K562 (cell line): ENCODE measurements at places on chromosomes 4 and X.

DNA sequence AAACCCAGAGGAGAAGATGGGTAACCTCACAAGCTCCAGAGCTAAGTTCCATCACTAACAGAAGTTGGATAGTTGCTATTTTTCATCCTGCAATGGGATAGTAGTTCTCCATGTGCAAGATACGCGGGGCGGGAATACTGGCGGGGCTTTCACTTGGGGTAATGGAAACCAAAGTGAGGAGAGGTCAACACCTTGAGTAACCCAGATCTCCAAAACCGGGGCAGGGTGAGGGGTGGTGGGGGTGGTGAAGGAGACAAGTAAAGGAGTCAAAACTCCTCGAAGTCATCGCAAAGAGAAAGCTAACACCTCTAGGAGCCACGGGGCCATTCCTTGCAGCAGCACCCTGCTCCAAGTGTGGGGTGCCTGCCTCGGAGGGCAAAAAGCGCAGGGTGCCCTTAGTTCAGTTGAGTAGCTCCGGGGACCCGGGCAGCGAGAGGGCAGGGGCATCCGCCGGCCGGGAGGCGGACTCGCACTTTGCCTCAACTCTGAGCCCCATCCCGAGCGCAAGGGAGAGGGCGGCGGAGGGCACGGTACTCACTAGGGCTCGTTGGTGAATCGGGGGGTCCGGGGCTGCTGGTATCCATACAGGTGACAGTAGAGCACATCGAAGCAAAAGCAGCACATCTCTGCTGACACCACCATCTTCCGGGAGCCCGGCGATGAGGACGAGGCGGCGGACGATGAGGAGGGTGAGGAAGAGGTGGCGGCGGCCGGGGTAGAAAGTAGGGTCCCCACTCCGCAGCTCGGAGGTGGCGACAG lies 645 bp downstream of the AMMECR1 start:
- DNase-seq: no peak

- DNase-seq: no peak
Measured at GRCh38 chr4:106522839-106523238, 154.3 kb upstream of the GIMD1 start.

DNA sequence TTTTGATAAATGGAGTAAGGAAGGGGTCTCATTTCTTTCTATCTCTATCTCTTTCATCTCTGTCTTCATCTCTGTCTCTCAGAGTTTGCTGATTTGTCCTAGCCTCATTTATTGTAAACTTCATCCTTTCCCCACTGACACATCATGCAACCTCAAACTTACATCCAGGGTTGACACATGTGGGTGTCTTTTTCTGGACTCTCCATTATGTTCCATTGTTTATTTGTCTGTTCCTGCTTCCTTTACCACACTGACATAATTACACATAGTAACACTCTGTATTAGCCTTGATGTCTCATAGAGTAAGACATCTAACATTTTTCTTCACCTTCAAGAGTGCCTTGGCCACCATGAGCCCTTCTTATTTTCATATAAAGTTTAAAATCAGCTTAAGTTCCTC lies 8.1 kb upstream of the SRD5A3 start:
- no peak for DNase-seq

GRCh38 chrX:15864629-15865028 lies 10.0 kb upstream of the AP1S2 start:
- DNase-seq: no peak

- DNase-seq: no peak
Measured at GRCh38 chr4:10158333-10158942, 41.8 kb upstream of the WDR1 start.

- DNase-seq: no peak
Measured at GRCh38 chrX:39625810-39626209, 471.9 kb downstream of the BCOR start.

- no peak for DNase-seq
Measured at GRCh38 chr4:1901127-1901526, 29.9 kb downstream of the NSD2 start.

DNA sequence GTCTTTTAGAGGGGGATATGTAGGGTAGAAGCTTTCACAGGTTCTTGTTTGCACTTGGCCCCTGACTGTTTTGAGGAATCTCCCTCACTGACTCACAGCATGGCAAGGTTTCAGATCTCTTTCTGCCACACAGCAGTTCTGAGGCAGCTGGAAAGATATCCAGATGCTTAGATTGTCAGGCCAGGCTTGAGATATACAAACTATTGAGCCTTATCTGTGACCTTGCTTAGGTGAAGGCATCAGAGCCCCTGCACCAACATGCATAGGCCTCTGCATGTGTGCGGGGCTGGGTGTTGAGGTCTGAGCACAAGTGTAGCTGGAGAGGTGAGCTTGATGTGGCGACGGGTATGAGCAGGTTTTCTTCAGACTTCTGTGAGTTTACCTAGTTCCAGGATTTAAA lies 80.9 kb upstream of the MSANTD1 start:
- peak; percentile 14 for DNase-seq

DNA sequence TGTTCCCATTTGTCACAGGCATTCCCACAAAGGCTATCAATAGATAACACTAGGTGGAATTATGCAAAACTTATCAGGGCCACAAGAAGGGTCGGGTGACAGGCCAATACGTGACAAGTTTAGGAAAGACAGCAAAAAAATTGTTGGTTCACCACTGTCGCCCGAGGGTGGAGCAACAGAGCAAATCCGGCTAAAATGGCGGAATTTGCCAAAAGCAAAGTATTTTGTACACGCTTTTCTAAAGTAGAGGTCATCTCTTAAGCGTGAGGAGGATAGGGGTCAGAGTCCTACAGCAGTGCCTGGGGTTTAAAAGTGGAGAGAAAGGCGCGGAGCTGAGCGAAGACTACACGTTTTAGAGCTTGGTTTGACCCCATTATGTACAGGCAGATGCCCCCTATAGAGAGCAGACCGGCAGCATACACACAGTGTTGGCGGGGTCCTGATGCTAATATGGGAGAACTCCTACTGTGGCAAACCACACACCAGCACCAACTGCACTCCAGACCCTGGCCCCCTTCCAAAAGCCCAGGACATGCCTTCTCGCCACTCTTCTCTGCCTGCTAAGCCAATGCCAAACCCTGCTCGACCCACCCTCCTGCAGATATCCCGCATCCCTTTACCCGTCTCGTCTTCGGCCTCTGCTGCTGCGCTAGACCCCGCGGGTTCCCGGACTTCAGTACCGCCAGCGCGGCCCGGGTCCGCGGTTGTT lies 733 bp downstream of the CCNA2 start:
- peak; percentile 55 for DNase-seq

DNA sequence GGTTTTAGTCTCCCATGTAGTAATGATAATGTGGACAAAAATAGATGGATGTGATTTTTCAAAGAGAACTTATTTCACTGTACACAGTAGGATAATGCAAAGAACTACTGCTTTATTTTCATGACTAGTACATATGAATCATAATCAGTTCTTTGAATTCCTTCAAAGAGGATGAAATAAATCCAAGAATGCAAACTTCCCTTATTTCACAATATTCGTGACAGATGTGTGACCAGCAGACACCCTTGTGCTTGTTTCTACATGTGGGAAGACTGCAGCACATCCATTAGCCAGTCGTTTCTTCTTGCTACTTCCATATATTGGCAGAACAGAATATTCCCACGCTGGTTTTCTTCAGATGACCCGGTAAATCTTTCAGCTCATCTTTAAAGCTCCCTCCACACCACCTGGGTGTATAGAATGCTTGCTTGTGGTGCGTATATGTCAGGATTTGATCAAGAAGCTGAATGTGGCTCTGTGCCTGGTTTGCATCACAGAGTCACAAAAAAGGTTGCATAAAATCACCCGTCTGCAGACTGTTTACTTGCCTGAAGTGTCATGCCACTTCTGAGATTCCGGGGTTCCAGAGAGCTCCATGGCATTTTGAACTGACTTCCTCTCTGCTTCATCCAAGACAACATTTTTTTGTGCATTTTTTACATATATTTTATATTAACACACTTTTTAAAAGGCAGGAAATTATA lies 47.7 kb upstream of the FAT4 start:
- no peak for DNase-seq

GRCh38 chr4:158722291-158722916 lies 792 bp downstream of the PPID start:
- DNase-seq: peak; percentile 56

DNA sequence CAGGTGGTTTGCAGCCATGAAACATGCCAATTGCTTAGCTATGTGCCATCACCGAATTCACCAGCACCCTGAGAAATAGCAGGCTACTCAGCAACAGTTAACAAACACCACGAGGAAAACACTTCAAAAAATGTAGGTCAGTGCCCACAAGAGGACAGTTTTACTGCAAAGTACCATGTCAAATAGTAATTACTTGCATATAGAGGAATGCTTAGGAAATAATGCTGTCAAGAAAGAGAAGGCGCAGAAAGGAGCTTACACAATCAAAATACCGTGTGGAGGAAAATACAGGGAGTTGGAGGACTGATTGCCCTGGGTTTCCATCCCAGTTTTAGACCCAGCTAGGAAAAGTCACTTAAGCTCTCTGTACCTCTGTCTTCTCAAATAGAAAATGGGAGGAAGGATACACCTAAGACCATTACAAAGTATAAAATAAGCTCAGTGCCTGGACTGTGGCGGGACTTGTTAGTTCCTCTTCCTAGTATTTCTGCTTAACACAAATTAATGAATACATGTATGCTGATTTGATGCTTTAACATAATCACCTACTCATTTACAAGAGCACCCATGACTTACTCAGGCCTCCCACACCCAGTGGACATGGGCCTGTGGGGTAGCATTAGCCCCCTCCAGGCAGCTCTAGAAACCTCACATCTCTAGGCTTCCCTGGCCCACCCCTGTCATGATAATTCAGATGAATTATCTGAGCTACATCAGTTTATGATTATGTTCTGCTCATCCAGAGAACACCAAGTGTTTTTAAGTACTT lies 44.5 kb upstream of the IL21 start:
- DNase-seq: no peak

GRCh38 chrX:53262918-53263394 lies 18.4 kb downstream of the IQSEC2 start:
- DNase-seq: peak; percentile 53

GRCh38 chrX:40098264-40099054 lies 701 bp upstream of the BCOR start:
- DNase-seq: no peak

- no peak for DNase-seq
Measured at GRCh38 chr4:102094481-102094880, 250.8 kb downstream of the SLC39A8 start.

GRCh38 chr4:6873792-6874461 lies 35.7 kb upstream of the TBC1D14 start:
- DNase-seq: peak; percentile 72

GRCh38 chr4:122577808-122578781 lies 42.8 kb downstream of the IL21 start:
- peak; percentile 70 for DNase-seq

GRCh38 chrX:71181558-71181909 lies 36.9 kb downstream of the NLGN3 start:
- no peak for DNase-seq

DNA sequence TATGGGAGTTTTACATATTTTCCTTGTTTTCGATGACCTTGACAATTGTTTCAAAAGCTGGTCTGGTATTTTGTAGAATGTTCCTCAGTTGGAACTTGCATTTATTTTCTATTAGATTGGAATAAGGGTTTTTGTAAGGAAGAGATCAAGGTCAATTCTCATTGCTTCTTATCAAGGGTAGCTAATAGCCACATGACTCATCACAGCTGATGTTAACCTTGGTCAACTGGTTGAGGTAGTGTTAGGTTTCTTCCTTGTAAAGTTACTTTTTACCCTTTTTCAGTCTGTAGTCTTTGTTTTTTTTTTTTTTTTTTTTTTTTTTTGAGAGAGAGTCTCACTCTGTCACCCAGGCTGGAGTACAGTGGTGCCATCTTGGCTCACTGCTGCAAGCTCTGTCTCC lies 257.2 kb downstream of the SNCA start:
- DNase-seq: no peak

DNA sequence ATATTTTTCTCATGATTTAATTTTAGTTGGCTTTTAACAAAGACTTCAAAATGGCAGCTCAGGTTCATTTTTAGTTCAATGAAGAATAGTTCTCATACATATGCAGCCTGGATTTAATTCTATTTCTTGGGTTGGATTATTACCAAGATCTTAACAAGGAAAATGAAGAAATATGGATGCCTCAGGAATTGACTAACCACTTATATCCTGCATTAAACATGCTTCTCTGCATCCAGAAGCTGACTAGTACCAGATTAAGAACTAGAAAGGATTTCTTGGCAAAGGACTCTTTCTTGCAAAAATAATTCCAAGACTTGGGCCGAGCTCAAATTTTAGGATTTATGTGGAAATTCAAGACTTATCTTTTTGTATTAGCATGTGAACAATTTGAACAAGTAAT lies 5.6 kb upstream of the KLHL2 start:
- no peak for DNase-seq

DNA sequence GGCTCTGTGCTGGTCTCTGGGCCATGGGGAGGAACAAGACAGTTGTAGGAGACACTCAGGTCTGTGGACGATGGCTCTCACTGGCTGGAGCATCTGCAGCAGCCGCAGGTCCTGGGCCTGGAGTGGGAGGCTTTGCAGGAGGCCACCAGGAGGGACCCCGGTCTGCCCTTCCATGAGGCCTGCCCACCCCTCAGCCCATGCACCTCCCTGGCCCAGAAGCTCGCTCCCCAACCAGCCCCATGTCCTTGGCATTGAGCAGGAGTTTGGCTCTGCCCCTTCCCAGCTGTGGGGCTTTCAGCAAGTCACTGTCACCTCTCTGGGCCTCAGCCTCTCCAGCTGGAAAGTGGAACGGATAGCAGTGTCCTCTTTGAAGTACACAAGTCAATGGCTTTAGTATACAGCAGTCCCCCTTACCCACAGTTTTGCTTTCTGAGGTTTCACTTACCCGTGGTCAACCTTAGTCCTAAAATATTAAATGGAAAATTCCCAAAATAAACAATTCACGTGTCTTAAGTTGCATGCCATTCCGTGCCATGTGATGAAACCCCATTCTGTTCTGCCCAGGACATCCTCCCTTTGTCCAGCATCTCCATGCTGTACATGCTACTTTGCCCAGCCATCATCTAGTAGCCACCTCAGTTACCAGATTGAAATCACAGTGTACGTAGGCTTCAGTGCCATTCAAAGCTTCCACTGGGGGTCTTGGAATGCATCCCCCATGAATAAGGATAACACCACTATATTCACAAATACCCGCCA lies 104.0 kb downstream of the CPZ start:
- DNase-seq: no peak
